ENCODE measurements at places on chromosomes 13 and 19. TPM values are rescaled to one million over a fixed set of nuclear protein-coding genes. Genes with fewer than 3 reads are reported as not detected.

- no peak for DNase-seq
These were observed 34.2 kb downstream of the GPR42 start for GRCh38 chr19:35404879-35405622.

GRCh38 chr13:49428041-49428763, 15.7 kb downstream of the CAB39L start:
- no peak for DNase-seq

GFY gene
- total RNA-seq = not detected

ZNF681 gene
- 5.5 TPM for total RNA-seq

- no peak for DNase-seq
These were observed 88.0 kb upstream of the MCF2L start for GRCh38 chr13:112880976-112881540.

- no peak for DNase-seq
These were observed 20.6 kb downstream of the MIR17HG start for GRCh38 chr13:91368101-91368500.

DNA sequence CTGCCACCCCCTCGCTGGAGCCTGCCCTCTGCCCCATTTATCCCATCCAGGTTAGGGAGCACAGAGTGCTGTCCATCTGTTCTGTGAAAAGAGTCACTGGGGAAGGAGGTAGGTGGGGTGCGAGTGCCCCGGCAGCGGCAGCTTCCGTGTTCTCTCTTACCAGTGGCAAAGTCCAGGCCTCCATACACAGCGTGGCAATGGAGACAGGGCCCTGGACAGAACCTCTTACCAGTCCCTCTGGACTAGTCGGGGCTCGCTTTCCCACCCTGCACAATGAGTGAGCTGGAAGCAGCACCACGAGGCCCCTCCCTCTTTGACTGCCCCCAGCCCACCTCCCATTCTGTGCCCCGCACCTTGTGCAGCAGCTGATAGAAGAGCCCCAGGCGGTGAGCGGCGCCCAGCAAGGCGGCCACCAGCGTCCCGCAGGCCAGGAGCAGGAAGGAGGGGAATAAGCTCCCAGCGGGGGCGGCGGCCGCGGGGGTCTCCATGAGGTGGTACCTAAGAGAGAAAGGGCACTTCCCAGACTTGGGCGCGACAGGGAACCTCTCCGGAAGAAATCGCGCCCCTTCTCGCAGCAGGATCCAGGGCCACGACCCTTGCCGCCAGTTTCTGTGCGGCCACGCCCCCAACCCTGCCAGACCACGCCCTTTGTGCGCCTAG, 17.5 kb downstream of the SYDE1 start:
- peak; percentile 12 for DNase-seq

DNA sequence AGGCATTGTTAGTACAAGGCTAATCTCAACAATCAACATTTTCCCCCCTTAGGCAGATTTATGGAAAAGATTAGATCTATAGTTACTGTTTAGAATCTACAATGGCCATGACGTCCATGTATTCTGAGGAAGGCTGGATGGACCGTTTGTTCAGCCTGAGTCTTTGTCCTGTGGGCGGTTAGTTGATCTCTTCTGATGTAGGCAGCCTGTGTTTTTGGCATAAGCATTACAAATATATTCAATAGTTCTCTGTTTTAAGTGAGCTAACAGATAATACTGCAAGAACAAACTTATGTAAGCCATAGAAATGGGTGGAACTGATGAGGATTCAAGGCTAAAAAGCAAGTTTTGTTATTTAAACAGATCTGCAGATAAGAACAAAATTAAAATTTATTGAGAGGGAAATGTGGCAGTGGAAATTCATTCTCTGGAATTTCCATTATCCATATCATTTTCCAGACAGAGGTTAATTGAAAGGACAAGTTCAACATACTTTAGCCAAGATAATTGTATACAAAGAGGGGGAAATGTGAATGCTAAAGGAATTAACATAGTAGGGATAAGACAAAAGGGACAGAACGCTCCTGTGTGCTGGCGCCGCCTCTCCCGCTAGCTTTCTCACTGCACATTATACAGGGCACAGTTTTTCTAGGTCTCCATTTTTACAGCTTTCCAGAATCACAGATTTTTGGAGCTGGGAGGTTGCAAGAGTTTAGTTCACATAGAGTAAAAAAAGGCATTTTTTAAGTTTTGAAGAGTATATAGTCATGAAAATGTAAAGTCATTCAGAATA, 48.6 kb downstream of the FAM124A start:
- DNase-seq = no peak

FFAR1 gene
- total RNA-seq = 0.21 TPM

GRCh38 chr19:29241324-29241723, 28.4 kb upstream of the UQCRFS1 start:
- no peak for DNase-seq

- DNase-seq = peak; percentile 54
These were observed 6.8 kb downstream of the ANO8 start for GRCh38 chr19:17327654-17328516.

ZNF543 gene
- total RNA-seq = 11.1 TPM

NCAN gene
- total RNA-seq = not detected

DNA sequence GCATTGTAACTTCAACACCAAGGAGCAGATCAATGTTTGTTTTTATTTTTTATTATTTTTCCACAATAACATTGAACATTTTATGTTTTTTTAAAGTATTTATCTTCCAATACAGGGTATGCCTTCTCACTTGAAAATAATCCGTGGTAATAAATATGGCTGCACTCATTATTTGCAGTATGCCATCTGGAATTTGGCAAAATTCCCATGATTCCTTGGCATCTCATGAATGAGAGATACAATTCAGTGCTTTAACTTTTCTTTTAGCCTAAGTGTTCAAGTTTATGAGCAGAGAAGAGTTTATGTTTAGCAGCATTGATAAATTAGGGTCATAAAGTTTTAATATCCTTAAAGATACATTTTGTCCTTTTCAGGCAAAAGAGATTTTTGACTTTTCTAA, 1109.6 kb upstream of the ATXN8OS start:
- no peak for DNase-seq

GRCh38 chr13:101144808-101145419, 271.4 kb downstream of the NALCN start:
- no peak for DNase-seq

- DNase-seq = no peak
These were observed 85.9 kb downstream of the MBNL2 start for GRCh38 chr13:97307882-97308624.

IZUMO2 gene
- total RNA-seq = not detected
